ENCODE measurements at places on chromosomes 7 and 10.

- DNase-seq: no peak
These were observed 690.7 kb upstream of the PCDH15 start for GRCh38 chr10:55491712-55492111.

- no peak for DNase-seq
These were observed 17.0 kb upstream of the ORAI2 start for GRCh38 chr7:102416406-102416805.

DNA sequence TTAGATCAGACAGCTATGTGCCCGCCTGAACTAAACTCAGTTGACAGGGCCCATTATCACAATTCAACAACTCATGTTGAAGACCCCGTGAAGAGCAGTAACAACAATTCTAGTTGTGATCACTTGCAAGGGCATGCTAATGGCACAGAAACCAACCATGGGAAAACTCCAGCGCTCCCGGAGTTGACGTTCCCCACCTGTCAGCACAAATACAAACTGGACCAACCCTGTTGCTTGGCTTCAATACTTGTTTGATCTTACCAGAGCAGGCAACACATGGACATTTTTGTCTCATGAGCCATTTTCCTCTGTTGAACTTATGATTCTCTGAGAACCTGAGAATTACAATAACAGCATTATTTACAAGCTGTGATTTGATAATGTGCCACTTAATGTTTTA lies 119.0 kb upstream of the LANCL2 start:
- DNase-seq: no peak

DNA sequence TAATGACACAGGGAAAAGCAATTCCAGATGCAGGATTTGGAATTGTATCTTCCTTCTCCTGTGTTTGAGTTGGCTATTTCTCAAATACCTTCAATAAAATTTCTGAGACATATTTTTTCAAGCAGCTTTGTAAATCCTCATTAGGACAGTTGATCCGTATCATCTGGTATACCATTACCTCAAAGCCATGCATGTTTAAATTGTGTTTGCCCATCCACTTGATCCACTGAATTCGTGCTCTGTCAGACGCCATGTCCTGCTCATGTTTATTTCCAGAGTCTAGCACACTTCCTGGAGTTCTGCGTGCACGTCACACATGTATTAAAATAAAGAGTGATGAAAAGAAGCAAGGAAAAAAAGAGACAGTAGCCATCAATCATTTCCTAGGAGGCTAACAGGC lies 141.8 kb upstream of the CDC14C start:
- no peak for DNase-seq

- no peak for DNase-seq
These were observed 382.9 kb upstream of the NPVF start for GRCh38 chr7:25611196-25611595.

DNA sequence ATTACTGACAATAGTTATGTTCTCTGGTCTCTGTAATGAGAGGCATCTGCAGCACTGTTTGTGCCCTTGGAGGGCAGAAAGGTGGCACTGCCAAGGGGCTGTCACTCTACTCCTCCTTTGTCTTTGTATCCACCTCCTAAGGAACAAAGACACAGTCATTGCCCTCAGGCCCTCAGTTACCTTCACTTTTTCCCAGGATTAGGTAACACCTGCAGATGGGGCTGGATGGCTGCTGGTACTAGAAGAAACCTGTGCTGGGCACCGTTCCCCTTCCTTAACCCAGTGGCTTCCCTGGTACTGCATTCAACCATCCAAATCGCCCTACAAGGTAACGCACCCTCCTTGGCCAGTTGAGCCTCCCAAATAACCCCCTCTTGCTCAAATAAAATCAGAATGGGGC lies 246.9 kb upstream of the NEBL start:
- DNase-seq: no peak

GRCh38 chr10:79191951-79192676 lies 123.3 kb downstream of the ZMIZ1 start:
- no peak for DNase-seq

DNA sequence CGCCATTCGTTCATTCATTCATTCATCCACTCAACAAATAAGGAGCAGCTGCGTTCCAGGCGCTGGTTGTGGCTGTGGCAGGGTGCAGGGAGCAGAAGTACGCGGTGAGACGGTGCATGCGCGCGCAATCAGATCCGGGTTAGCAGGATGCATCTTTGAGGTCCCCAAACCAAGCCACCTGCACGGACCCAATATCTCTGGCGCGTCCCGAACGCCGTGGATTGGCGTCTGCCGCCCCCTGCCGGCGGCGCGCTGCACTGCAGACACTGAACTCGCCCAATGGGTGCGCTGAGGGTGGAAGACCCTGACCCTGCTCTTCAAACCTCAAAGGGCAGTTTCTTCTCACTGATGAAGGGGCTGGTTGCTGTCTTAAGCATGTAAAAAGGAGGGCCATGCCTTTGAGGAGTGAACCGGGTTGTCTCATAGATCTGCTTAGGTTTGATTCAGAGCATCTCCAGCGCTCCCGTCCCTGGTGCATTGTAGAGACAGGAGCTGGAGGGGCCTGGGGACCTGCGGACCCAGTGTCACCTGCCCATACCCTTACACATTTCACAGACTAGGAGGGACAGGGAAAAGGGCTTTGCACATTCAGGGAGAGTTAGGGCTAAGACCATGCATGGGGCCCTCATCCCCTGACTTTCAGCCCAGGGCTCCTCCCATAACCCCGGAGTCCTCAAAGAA lies 102.5 kb downstream of the RAMP3 start:
- peak; percentile 58 for DNase-seq

GRCh38 chr7:47577321-47577919 lies 4.5 kb downstream of the TNS3 start:
- DNase-seq: no peak

GRCh38 chr7:51315393-51316261 lies 982 bp downstream of the COBL start:
- peak; percentile 61 for DNase-seq

- DNase-seq: no peak
These were observed 43.1 kb downstream of the DENND2A start for GRCh38 chr7:140597428-140597949.

- no peak for DNase-seq
These were observed 1063.5 kb upstream of the LRRN3 start for GRCh38 chr7:110027385-110027784.

GRCh38 chr10:132336919-132337407 lies 5.0 kb downstream of the LRRC27 start:
- no peak for DNase-seq

- peak; percentile 76 for DNase-seq
These were observed 27.3 kb downstream of the FAM20C start for GRCh38 chr7:219581-220150.

DNA sequence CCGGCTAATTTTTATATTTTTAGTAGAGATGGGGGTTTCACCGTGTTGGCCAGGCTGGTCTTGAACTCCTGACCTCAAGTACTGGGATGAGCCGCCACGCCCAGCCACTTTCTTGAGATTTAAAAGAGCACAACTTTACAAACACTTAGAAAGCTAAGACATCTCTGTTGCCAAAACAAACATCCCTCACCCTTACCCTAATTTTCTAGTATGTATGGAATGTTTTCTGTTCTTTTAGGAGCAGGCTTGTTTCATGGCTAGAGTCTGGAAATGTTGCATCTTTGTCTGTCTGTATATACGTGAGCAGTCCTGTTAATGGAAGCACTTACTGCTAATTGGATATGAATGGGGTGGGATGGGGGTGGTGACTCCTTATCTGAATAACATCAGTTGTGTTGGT lies 2.9 kb downstream of the OLAH start:
- no peak for DNase-seq

- DNase-seq: no peak
These were observed 2.4 kb downstream of the SH2D4B start for GRCh38 chr10:80540136-80540535.

- no peak for DNase-seq
These were observed 473.3 kb downstream of the PLXNA4 start for GRCh38 chr7:132102942-132103341.

DNA sequence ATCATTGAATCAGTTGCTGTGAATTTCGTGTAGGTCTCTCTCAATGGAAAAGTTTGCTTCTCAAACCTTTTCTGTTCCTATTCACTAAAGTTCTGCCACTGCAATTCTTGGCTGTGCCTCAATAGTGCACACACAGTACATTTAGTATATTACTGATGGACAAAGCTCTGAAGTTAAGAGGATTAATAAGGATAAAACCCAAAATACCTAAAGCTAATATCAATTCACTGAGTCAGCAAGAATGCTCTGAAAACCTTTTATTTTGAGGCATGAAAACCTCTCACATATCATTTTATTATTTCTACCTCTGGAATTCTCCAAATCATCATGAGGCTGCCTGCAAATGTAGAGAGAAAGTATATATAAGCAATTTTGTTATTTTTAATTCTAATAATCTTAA lies 633.4 kb upstream of the LRRTM3 start:
- no peak for DNase-seq

DNA sequence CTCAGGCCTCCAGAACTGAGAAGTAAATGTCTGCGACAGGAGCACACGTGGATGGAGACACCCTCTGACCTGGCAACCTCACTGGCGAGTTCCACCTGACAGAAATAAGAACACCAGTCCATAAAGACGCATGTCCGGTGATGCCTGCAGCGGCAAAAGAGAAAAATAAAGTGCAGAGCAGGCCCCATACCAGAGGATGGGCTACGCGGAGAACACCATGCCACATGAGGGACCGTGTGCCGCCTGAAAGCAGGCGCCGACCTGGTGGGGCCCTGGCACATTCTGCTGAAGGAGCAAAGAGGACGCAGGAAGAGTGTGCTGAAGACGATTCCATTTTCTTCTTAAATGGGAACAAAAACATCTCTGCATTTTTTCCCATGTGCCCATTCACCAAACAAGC lies 105.0 kb downstream of the VIPR2 start:
- no peak for DNase-seq

DNA sequence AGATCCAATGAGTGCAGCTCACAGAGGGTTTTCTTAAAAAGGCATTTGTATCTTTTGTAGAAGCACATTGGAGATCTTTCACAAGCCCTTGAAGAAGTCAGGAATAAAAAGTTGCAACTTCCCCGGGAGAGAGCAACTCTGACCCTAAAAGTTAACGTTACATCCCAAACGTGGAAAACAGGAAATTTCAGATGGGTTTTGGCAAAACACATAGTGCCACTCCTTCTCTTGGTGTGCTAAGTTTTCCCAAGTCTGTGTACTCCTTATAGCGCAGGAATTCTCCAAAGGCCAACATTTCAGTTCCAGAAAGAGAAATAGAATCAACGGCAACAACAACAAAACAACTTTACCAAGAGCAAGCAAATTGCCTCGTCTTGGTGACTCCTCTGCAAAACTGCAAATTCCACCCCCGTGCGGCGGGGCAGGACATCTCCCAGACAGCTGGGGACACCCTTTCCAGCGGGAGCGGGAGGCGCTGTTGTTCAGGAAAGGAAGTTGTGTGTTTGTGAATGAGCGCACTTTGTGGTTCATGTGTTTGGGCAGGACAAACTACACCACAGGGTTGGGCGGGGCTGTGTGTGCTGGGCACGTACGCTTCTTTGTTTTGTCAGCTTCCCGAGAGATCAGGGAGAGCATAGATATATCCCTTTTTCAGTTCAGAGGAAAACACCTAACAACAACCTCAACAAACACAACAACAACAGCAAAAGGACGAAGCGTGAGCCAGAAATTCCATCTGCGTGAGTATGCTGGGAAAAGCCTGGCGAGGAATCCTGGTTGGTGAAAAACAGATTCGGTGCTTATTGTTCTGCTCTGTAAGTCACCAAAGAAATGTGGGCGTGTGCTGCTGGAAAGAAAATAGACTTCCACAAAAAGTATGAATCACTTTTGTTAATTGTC lies 294.7 kb upstream of the PITRM1 start:
- DNase-seq: no peak

- DNase-seq: no peak
These were observed 126.4 kb downstream of the CFAP58 start for GRCh38 chr10:104479906-104480593.

DNA sequence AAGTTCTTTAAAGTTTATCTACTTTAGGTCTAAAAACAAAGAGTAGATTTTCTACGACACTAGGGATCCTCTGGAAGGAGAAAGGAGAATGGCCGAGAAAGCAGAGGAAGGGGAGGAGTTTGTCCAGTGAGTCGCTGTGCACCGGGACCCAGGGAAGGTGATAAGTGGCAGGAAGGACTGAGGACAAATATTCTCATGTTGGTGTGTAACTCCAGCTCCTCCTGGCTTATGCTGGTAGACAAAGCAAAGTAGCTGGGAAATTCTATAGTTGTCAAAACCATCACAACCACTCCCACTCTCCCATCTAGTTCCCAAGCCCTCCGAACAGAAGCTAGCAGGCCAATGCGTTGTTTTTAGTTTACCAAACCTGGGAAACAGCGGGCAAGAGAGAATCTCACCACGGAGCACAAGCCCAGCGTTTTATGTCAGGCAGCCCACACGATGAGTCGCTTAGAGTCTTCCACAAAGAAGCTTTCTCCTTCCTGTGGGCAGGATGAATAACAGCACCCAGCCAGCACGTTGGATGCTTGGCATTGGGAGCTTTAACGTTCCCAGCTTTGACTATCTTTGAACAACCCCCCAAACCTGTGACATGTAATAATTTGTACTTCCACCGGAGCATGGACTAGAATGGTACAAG lies 32.9 kb upstream of the JCAD start:
- no peak for DNase-seq

DNA sequence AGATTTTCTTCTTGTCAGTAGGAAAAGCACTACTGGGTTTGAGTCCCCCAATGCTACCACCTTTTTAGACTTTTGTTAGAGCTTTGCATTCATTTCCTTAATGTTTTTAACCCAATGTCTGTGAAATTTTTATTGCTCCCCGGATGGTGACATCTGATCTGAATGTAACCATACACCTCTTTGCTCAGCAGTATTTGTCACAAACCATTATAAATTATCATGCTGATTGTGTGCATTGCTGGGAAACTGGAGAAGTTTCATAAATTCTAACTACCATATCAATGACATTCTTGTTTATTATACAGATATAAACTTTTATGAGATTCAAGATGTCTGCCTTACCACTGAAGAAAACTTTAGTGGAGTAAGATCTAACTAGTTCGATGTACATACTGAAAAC lies 8.5 kb downstream of the NRP1 start:
- DNase-seq: no peak

DNA sequence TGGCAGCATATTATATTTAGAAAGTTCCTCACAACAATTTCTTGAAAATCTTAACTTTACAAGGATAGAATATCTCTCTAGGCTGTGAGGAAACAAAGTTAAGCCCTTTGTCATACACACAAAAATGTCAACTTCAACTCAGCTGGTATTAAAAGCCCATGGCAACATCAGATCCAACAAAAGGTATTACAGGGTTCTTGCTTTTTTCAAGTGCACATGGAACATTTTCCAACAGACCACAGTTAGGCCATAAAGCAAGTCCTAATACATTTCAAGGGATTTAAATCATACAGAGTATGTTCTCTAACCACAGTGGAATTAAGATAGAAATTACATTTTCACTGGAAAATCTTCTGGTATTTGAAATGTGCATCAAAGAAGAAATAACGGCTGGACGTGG lies 71.9 kb upstream of the OIT3 start:
- DNase-seq: no peak

GRCh38 chr7:22140578-22140977 lies 194.9 kb upstream of the CDCA7L start:
- DNase-seq: no peak

- no peak for DNase-seq
These were observed 55.4 kb downstream of the ZRANB1 start for GRCh38 chr10:124997306-124997705.
